Jurkat, Clone E6-1 (cell line): ENCODE measurements at places on chromosomes 5 and 9.

GRCh38 chr9:696332-697323 is 144.9 kb upstream of the DMRT1 start:
- DNase-seq = no peak

- no peak for DNase-seq
Measured at GRCh38 chr5:56175021-56175420, 58.1 kb downstream of the ANKRD55 start.

- DNase-seq = no peak
Measured at GRCh38 chr5:85388770-85389169, 1004.1 kb upstream of the EDIL3 start.

- DNase-seq = no peak
Measured at GRCh38 chr9:88577256-88578120, 42.5 kb downstream of the NXNL2 start.

GRCh38 chr9:80467632-80468031 is 895.9 kb downstream of the TLE4 start:
- DNase-seq = no peak

DNA sequence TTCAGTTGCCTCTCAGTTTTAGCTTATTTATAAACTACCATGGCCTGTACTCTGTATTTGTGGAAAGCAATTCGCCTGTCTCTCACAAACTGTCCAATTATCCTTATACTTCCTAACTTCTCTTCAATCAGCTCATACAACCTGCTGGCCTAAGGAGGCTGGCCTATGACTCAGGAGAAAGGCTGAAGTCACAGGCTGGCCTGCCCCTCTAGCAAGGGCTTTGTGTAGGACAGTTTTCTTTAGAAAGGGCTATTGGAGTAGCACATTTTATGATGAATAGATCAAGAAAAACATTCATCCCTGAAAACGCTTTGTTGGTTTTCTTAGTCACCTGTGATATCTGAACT is 988.7 kb upstream of the ARRDC3 start:
- DNase-seq = no peak

DNA sequence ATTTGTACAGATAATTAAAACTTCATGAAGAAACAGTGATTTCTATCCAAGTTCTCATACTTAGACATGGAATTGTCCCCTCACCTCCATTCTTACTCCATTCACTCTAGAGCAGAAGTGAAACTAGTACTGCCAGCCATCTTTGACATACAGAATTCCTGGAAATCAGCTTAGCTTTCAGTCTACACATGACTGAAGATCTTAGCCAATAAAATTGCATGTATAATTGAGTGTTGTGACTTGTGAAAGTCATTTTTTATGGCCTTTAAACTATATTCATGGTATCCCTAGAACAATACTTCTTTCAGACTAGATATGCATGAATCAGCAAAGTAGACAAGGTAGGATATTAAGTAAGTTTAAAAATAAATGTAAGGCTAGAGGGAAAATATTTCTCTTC is 705.2 kb upstream of the ZNF608 start:
- DNase-seq = no peak

GRCh38 chr9:83423815-83424707 is 114.1 kb downstream of the FRMD3 start:
- no peak for DNase-seq

DNA sequence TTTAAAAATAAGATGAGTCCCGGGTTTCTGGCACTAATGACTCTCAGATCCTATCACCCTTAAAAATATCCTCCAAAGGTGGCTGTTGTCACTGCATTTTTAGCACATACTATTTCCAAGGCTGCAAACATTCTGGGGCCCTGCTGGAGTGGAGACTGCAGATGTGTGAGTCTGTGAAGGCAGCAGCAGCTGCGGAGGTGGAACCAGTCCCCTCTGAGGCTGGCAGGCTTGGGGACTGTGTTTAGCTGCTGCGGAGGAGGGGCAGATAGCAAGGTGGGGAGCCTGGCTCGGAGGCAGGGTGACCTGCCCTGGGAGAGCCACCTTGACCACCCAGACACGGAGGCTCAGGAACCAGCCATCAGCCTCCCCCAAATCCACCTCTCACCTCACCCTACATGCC is 77.0 kb downstream of the C5orf15 start:
- no peak for DNase-seq

GRCh38 chr9:121557581-121558447 is 58.2 kb upstream of the GGTA1 start:
- peak; percentile 88 for DNase-seq

DNA sequence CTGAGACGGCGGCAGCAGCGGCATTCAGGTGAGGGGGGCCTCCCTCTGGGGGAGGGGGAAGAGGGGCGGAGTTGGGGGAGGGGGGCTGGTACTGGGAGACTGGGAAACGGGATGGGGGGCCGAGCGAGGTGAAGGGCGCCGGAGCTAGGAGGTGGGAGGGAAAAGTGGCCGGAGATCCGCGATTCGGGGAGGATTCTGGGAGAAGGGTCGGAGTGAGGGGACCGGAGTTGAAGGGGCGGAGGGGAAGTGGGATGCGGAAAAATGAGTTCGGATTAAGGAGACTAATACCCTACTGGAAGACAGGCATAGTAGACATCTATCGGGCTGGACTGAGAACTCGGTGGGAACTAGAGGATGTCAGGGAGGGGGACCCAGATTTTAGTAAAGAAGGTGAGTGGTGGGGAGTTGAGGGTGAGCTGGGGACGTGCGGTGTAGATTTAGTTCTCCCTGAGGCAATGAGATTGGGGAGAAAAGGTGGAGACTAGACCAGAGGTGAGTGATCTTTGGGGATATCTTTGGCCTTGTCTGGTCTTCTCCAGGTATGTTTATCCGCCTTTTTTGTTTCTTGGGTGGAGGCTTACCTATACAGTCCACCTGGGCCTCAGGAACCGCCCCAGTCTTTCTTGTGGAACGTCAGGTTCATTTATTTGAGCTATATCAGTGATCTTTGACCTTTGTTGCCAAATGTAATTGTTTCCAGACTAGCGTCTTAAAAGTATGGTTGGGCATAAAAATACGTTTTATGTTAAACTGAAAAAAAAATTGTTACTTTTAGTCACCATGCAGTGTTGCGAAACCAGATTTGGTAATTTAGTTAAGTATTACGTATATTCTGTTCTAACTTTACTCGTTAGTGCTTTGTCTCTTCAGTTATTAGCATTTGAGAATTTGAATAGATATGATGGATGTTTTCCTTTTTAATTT is 632 bp downstream of the UBAP1 start:
- no peak for DNase-seq

DNA sequence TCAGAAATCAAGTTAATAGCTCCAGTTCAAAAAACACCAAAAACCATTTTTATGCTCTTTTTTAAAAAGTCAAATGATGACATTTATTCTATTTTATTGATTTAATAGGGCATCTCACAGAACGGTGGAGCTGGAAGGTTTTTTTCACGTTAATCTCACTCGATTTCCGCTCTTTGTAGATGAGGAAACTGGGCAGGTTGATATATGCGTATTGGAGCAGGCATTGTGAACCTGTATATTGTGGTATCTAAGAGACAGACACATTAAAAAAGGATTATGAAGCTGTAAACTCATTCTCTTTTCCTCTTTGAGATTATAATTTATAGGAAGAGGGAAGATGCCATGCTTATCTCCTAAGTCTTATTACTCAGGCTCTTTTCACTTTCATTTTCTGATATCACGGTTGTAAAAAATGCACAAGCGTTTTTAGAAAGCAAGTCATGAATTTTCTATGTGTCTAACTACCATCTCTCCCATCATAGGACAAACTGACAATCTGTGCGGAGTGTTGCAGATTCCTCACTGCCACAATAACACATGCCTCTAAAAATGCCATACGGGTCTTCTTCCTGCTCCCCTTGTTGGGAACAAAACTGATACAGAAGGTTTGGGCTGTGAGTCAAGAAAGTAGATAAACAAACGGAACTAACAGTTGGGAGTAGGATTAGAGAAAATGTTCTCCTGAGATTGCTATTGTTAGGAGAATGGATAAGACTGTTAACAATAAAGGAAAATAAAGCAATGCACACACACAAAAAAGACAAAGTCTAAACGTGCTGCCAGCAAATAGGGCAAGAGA is 1997.7 kb downstream of the MAT2B start:
- no peak for DNase-seq

DNA sequence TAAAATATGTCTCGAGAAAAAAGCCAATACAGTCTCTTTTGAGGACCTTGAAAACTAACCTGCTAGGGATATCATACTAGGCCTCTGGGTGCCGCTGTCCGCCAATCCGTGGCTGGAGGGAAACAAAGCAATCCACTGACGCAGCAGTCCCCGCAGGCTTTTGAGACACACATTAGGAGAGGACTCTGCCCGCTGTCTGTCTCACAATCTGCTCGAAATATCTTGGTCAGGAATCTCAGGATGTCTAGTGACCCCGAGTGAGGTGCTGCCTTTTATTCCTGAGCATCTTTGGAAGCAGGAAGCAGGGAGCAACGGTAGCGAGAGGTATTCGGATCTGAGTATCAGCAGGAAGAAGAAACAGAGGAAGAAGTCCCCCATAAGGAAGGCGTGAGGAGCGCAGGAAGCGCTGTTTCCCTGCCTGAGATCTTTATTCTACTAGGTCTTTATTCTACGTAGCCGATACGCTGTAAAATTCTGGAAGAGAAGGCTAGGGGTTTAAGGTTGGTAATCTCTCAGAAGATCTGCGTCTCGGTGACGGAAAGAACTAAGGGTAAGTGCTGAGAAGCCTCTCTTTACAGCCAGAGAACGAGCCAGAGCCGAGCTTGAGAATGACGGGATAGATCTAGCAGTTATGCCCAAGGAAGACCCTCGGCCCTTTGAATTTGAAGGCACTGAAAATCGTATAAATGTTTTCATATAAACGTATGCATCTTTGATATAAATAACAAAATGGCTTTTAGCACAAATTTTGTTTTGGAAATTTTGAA is 4.0 kb upstream of the PCDHGA1 start:
- DNase-seq = no peak

DNA sequence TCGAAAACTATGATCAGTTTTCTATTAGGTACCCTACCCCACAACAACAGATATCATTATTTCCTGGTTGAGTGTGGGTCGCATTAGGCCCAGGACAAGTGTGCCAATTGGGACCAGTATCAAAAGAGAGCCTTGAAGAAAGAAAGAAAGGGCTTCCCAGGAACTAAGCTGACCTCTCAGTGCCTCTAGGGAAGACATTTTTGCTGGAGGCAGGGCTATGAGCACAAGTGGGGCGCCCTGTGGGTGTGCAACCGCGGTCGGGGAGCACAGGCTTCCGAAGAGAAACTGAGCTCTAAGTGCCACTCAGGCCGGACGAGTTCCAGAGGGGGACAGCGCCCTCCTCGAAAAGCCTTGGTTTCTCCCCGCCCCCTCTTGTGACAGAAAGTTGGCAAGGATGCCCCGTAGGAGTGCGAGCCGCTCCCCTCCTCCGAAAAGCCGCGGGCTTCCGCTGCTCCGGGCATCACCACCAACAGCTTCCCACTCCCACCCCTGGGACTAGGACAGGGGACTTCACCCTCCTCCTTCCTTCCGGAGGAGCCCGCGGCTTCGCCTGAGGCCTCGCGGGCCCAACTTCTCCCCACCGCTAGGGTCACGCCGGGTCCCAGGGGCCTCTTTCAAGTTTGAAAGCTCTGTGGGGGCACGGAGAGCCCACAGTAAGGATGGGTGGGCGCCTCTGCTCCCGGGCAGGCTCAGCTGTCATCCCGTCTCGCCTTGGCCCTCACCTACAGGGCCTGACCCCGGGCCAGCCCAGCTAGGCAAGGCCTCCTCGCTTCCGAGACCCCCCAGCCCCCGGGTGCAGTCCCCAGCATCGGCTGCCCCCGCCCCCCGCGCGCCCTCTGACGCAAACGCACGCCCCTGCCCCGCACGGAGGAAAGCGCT is 2.0 kb downstream of the NR2F1-AS1 start:
- DNase-seq = no peak

DNA sequence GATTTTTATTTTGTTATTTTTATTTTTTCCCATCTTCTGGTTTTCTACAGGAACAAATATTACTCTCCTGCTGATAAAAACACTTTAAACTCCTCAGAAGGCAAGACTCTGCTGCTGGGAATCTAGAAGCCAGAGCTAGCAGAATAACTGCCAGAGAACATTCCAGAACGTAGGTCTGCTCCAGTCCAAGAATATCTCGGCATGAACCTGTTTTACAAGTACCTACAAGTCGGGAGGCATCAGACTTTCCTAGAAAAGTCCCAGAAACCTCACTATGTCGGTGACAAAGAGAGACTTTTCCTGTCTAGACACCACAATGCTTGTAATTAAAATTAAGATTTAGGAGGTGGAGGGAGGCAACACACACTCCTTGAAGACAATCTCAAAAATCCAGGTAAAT is 41.4 kb downstream of the FABP6 start:
- no peak for DNase-seq

DNA sequence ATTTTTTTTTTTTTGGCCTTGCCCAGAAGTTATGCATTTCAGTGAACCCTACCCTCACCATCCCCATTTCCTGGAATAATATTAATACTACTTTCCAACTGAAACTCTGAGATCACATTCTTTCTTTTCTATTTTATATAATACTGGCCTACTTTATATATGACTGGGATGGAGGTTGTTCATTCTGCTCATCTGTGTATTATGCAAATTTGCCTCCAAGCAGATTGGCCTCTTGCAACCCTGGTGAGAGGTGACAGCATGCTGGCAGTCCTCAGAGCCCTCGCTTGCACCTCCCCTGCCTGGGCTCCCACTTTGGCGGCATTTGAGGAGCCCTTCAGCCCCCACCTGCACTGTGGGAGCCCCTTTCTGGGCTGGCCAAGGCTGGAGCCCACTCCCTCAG is 35.4 kb downstream of the CDKN2A start:
- no peak for DNase-seq

DNA sequence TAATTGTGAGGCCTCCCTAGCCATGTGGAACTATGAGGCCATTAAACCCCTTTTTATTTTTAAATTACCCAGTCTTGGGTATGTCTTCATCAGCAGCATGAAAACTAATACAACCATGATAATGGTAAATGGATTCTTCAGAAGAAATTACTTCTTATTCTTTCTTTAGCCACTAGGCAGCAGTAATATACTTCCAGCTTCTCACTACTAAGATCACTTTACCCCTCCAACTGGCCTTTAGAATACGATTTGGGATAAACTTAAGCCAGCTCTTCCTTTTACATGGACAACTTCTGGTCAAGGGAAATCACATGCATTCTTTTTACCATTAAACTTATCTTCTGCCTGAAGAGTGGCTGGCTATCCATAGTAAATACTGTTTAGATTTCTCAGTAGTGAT is 355.4 kb downstream of the MAN2A1 start:
- no peak for DNase-seq

DNA sequence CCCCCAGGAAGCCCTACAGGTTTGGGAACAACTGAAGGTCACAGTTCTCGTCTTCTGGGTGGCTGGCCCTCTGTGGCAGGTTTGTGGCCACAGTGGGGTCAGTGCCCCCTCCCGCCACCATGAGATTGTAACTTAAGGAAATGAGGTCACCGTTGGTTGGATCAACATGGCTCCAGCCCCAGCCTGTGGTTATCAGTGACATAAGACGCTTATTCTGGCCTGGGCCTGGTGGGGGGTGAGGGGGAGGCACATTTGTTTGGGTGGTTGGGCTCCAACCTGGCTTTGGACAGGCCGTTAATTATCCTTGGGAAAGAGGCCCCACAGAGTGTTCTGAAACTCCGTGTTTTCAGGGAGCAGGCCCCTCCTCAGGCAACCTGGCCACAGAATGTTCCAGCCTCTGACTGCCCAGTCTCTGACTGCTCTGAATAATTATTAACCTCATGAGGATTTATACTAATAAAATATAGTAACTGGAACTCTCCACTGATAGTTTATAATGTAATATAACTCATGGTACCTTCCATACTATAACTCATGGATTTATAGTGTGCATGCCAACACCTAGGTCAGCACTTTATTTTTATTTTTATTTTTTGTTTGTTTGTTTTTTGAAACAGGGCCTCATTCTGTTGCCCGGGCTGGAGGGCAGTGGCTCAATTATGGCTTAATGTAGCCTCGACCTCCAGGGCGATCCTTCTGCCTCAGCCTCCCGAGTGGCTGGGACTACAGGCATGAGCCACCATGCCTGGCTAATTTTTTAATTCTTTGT is 58.0 kb upstream of the RPL26L1 start:
- DNase-seq = no peak
